Stimulated activated CD4-positive, alpha-beta T cell treated with anti-CD3 and anti-CD28 coated beads, Interleukin-2, amount 100 ng/mL, for 4 hours (primary cell): ENCODE measurements at places on chromosomes 6 and 20.

DNA sequence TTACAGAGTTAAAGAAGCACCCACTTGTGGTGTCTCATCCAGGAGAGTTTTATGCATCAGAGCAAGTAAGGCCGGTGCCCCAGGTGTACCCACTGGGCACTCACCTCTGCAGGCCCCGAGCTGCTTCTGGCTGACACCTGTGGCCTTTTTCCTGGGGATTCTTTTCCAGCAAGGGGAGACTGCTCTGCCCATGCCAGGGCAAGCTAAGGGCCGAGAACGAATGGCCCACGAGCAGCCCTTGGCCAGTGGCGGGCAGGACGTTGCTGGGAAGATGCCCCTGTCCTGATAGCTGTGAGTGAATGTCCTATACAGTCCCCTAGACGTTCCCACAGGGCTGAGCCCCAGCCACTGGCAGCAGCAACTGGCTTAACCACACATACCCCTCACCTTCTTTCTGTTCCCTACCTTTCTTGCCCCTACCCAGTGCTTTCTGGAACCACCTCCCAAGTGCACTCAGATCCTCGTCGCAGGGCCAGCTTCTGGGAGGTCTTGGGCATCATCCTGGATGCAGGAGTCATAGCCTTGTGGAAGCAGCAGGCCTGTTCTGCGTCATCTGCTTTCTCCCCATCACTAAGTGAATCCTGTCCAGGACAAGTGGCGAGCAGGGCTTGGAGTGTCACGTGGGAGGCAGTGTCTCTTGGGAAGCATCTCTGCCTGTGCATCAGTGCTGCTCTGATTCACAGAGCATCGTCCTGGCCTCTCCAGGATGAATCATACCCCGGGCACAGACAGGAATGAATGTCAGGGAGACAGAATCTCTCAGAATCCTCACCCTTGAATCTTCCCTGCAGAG is 32.5 kb downstream of the SYNDIG1 start:
- DNase-seq, result no peak

GRCh38 chr20:62299666-62300236 is 3.0 kb upstream of the ADRM1 start:
- no peak for DNase-seq

GRCh38 chr6:161217628-161218027 is 56.2 kb downstream of the AGPAT4 start:
- no peak for DNase-seq

GRCh38 chr6:57315111-57315510 is 2.3 kb upstream of the PRIM2 start:
- DNase-seq, result no peak

- peak; percentile 53 for DNase-seq
Observed at GRCh38 chr20:38804682-38805501, 605 bp upstream of the PPP1R16B start.

DNA sequence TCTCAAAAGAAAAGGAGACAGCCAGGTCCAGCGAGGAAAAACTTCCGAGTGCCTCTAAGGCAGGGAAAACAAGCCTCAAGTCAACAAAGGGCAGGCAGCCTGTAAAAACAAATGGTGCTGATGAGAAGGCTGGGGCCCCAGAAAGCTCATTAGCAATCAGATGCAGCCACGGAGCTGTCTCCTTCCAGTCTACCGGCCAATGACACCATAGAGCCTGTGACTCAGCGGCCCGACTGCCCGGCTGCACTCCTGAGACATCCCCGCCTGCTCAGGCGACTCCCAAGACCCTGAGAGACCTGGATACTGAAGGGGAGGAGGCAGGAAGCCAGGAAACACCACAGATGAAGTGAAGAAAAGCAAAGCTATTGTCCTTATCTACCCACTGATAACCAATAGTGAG is 120.1 kb upstream of the HDDC2 start:
- DNase-seq, result no peak

GRCh38 chr6:79622364-79622763 is 8.8 kb upstream of the SH3BGRL2 start:
- DNase-seq, result no peak

DNA sequence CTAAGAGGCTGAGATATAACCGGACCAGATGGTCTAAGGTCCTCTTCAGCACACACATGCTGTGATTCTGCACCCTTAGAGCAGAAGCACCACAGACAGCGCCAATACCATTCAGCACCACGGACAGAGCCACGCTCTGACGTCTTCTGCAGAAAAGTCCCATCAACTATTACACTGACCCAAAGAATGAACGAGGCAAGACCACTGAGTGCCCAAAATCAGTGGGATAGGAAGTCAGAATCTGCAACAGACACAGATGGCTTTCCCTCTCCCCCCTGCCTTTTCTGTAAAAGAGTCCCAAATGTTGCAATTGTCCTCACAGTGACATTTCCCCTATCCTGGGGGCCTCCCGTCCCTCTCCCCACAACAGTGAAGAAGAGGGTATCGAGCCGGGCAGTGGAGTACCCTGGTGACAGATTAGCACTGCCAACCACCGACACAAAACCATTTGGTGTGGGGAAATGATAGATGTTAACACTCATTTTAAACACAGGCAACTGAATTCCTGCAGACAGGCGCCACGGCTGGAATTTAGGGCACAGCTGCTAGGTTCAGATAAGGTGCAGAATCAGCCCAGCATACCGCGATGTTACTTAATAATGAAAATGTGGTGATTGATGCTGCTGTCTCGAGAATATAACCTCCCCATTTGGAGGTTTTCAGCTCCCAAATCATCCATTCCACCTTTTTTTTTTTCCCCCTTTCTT is 66.6 kb upstream of the CTNNBL1 start:
- DNase-seq, result no peak

DNA sequence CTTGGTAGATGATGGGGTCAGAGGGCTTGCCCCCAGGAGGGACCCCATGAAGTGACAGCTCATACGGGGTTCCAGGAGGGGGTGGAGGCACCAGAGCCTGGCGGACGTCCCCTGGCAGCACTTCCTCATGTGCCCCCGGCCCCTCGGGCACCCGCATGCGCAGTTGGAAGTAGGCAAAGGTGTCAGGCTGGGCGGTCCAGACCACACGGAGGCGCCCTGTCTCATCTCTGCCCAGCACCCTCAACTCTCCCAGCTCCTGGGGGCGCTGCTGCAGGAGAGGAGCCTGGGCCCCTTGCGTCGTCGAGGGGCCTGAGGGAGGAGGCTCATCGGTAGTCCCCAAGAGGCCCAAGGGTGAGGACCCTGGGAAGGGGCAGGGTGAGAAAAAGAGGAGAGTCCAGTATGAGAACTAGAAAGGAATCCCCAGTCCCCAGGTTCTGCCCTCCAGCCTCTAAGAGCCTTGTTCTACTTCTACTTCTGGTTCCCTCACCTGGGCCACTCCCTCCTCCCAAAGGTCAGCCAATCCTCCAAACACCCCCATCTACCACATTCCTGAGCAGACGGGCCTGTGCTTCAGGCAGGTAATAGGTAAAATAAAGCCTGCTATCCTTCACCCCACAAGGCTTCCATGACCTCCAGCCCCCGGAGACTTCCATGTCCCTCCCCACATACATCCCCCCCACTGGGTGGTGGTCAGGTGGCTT is 23.2 kb downstream of the TNXB start:
- DNase-seq, result no peak

DNA sequence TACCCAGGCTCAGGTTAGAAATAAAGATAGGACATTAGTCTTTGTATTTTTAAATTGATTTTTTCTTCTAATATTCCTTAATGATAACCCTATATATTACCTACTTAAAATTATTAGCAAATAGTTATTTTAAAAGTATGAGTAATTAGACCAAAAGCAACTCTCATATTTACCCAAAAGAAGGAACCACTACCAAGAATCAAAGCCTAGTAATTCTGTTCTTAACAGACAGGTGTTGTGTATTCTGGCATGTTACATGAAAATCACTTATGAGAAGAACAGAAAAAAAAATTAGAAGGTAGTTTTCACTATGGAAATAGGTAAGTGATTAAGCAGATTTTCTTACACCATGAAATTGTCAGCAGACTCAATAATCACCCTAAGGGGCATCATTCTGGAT is 105.1 kb downstream of the ATG5 start:
- no peak for DNase-seq

GRCh38 chr6:20751293-20751935 is 217.2 kb downstream of the CDKAL1 start:
- DNase-seq, result no peak

DNA sequence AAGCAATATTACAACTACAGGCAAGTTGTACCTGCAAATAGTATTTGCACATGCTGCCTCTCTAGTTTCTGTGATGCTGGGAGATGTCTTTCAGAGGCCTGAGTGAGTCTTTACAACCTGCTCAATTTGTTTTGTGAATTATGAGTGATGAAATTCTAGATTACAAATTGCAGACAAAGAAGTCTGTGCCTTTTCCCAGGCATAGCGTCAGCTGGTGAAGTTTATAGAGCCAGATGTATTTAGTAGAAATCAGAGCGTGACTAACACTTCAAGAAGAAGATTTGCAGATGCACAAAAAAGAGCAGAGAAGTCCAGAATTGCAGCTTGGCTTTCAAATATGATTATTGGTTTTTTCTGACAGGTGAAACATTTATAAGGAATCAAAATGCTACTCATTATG is 289.9 kb downstream of the PLCB1 start:
- DNase-seq, result no peak

DNA sequence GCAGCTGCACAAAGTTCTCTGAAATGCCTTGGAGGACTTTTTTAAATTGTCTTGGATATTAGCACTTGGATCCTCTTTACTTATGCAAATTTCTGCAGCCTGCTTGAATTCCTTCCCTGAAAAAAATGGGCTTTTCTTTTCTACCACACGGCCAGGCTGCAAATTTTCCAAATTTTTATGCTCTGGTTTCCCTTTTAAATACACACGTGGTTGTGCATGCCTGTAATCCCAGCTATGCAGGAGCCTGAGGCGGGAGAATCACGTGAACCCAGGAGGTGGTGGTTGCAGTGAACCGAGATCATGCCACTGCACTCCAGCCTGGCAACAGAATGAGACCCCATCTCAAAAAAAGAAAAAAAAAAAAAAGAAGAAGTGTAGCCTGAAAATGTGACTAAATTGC is 76.1 kb upstream of the PRND start:
- no peak for DNase-seq

GRCh38 chr6:8941577-8941976 is 506.2 kb upstream of the SLC35B3 start:
- no peak for DNase-seq

DNA sequence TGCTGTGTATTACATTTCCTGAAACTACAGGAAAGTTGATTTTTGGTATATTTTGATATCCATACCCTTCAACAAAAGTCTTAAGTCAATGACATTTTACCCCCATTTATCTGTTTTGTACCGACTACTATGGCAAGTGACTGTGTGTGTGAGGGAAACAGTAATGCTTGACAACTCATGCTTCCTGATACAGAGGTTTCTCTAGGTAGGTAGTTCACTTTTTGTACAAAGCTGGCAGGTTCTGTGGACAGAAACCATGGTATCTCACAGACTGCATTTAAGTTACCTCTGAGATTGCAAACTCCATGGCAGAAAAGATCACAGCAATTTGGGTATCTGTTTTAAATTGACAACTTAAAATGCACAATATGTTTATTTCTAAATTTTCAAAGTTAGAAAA is 28.8 kb downstream of the FARS2 start:
- no peak for DNase-seq

GRCh38 chr6:105997482-105997881 is 88.7 kb upstream of the PRDM1 start:
- DNase-seq, result no peak

DNA sequence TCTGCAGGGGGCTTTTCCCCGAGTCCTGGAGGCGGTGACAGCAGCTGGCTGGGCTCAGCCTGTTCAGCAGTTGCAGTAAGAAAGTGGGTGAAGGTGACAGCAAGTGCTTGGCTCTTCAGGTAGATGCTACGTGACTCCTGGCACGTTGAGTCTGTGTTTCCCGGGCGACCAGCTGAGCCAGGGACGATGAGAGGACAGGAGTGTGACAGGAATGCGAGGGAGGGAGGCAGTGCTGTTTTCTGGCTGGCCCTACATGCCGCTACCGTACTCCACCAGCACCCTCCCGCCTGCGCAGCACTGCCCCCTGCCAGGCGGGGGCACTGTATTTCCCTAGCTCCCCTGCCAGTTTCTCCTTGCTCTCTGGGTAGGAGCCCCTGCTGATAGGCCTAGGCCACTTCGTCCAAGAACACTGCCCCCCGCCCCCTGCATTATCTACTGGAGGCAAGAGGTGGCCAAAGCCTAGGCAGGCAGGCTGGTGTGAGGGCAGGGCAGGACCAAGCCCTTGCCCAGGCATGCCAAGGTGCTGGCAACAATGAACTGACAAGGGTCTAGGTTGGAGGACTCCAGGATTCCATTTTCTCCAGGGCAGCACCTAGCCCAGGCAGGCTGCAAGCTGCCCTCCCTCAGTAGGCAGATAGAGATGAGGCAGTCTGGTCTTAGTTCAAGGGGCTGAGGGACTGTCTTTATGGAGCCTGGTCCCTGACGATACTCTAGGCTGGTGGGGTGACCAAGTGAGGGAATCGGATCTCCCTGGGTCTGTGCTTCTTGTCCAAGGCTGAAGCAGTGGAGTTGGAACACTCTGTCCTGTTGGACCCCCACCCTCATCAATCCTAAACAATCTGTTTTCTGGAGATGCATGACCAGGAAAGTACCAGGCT is 19.2 kb downstream of the MRPS18A start:
- no peak for DNase-seq

DNA sequence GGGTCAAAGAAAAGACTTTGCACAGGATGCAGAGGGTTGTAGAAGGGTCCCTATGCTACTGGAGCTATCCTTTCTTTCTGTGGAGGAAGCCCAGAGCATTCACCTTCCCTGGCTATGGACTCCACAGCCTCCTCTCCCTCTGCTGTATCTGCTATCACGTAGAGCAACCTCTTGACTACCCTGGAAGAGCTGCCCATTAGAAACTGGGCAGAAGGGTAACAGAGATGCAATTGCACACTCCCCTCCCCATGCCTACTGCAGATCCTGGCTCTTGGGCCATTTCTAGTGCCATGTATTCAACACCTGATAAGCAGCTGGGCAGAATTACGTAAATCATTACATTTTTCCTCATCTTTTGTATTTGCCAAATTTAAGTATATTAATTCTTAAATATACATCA is 3.1 kb downstream of the KLHL31 start:
- DNase-seq, result no peak

- peak; percentile 39 for DNase-seq
Observed at GRCh38 chr20:1324598-1325172, 4.3 kb downstream of the SDCBP2 start.

DNA sequence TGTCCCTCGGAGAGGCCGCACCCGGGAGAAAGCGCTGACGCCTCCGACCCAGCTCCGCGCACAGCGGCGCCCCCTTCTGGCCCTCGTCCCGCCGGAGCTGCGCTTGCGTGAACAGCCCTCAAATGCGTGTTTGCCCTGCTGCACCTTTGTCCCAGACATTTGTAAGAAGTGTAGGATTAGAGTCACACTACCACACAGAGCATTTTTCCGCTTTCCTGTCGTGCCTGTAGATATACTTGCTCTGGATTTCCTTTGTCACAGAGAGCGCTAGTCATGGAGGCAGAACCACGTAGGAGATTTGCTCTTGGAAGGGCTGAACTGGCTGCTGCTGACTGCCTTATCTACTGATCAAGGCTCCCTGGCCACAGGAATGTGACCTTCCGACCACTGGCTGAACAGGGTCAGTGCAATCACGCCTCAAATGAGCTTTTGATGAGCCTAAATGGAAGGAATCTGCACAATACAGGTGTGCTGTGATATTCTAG is 62.3 kb downstream of the PAX1 start:
- no peak for DNase-seq
